ENCODE measurements at places on chromosomes 7 and 10.
A peak's percentile ranks its signal among the peaks of the same experiment; 100 is the strongest.

- DNase-seq = no peak
These were observed 286.0 kb upstream of the TMEM229A start for GRCh38 chr7:124318721-124319450.

DNA sequence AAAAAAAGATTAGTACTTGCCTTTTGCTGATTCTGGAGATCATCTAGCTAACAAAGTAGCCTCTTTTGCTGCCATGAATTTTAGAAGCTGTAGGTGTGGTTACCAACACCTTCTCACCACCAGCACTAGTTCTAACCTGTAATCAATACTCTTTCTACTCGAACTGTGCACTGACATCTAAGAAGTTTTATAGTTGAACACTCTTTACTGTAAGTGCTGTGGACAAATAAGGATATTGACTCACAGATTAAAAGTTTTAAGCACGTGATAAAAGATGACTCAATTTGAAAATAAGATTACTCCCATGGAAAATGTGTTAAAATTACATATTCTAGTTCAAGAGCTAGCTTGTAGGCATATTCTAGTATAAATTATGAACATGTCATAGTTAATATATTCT, 89.9 kb downstream of the REEP3 start:
- no peak for DNase-seq

DNA sequence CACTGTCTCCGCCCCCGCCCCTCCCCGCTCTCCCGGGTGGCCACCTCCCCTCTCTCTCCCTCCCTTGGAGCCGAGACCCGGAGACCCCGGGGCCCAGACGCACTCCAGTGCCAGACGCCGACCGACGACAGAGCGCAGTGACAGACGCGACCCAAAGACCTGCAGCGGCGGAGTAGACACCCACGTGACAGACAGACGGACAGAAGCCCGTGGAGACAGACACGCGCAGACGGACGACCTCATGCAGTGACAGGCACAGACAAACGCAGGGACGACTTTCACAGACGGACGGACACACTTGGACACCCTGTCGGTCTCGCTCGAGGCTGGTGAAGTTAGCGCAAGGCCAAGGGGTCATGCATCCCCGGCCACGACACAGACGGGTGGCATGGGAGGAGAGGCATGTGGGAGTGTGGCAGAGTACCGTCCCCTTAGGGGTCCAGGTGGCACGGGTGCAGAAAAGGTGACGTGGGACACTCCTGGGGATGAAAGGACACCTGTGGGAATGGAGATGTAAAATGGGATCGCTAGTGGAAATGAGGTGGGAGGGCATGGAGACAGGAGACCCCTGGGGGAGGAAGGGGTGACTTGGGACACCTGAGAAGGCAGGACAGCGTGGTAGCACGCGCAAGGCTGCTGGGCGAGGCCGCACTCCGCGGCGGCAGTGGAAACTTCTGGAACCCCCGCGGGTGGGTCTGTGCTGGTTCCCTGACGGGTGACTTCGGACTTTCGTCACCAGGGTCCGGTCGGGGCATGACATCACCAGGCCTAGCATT, 456 bp upstream of the ACHE start:
- DNase-seq = no peak

DNA sequence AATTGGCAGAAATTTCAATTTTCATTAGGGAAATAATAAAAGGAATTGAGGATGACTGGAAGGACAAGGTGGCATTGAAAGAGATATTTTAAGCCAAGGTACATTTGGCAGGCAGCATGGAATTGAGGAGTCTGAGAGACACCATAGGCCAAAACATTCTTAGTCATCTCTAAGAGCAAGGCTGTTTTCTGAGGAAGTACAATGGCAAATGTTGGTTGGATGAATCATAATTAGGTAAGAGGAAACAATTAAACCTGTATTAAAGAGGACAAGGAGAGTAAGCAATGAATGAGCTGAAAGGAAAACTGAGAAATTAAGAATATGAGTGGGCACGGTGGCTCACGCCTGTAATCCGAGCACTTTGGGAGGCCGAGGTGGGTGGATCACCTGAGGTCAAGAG, 86.3 kb downstream of the MRPL32 start:
- DNase-seq = no peak

GRCh38 chr7:66330961-66331360, 125.8 kb downstream of the TPST1 start:
- no peak for DNase-seq

GRCh38 chr10:75400163-75400770, 1.3 kb downstream of the ZNF503 start:
- no peak for DNase-seq

DNA sequence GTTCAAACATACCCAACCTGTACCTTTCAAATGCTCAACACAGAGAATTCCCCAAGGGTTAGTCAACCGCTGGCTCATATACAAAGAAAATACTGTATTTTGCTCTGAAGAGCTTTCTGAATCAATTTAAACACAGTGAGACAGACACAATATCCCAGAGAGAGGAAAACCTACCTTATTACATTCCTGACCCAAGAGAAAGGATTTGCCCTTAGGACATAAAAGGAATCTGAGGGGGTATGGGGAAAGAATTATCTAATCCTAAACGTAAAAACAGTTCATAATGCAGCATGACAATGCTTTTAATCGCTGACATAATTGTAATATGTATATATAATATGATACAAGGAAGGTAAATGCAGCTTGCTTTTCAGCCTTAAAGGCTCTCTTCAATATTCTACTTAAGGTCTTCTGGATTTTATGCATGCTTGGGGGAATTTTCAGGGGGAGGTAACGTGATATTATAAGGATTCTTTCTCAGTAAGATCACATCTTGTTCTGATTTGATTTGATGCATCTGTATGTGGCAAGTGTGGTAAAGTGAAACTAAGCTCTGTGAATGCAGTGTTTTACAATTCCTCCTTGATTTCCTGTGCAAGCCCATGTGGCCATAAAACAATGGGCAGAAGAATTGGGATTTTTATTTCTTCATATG, 240.5 kb downstream of the GLI3 start:
- no peak for DNase-seq

DNA sequence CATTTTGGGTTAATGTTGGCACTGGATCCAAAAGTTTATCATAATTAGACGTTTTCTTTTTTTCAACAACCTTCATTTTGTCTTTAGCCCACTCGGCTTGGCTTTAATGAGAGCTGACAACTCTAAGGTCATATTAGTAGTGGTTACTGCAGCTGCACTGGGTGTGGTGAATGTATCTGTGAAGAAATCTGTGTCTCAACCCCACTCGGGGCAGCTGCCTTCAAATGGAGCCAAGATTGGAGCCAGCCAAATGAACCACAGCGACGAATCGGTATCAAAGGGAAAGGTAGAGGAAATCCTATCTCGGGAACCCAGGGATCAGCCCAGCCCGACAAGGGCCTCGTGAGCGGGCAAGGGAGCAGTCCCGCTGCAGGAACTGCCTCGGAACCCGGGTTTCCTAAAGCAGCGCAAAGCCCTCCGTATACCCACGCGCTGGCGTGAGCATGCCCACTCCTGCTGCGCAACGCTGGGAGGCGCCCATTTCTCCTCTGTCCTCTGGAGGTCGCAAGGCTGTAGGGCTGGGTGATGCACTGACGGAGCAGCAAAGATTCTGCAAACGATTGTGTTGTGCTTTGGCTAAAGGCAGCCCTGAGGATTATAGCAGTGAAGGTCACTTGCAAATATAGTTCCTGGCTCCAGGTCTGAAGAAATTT, 98.7 kb upstream of the MBL2 start:
- DNase-seq = no peak

DNA sequence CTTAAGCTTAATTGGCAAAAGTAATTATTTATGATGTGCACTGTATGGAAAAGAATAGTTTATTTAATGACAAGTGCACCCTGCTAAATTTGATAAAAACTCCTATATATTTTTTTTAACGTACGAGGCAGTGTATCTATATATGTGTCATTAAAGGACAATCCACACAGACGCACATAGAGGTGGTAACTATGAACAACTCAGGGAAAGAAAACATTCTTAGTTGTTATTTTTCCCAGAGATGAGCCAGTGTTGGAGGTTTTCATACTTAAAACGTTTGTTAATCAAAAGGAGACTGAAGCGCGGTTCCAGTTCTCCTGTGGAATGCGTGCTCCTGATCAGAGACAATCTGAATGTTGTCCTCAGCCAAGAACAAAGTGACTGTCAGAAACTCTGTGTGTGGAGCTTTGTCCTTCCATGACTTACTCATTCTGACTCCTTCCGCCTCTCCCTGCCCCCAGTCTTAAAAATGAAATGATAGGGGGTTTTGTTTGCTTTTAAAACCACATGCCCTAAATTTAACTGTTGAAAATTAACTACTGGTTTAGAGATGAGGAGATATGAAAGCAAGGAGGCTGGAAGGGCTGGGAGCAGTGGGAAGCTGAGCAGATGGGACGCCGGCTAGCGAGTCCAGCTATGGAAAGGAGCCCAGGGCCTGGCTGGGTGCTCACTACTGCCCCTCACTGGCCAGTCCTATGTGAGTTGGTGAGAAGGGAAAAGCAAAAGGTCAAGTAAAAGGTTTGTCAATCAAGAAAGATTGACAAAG, 99.6 kb downstream of the SVIL start:
- DNase-seq = no peak

DNA sequence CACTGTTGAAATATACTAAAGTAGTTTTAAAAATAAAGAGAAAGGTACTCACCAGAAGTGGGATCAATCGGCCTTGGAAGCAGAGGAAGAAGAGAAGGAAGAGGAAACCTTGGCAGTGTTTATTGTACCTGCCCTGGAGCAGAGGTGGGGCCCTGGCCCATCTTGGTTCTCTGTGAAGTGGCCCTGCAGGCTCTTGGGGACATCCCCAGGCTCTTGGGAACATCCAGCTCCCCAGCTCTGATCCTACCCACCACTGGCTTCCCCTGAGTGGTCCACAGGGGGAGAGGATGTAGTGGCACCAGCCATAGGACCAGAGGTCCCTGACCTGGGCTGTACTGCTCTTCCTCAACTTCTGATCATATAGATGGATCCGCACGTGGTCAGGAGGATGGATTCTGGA, 22.3 kb upstream of the RET start:
- no peak for DNase-seq

DNA sequence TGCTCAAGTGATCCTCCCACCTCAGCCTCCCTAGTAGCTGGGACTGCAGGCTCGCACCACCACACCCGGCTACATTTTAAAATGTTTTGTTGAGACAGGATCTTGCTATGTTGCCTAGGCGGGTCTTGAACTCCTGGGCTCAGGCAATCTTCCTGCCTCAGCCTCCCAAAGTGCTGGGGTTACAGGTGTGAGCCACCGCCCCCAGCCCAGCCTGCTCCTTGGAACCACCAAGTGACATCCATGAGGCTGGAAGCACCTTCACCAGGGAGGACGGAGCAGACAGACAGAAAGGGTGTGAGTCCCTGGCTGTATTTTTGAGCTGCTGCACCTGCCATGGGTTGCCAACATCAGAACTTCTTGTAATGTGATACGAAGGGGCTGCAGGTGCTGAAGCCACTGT, 62.3 kb upstream of the UBE3C start:
- DNase-seq = peak; percentile 43

GRCh38 chr10:79287973-79288723, 59.1 kb upstream of the PPIF start:
- no peak for DNase-seq

GRCh38 chr7:85324145-85324799, 137.4 kb upstream of the SEMA3D start:
- no peak for DNase-seq

GRCh38 chr10:36096576-36096975, 454.5 kb upstream of the FZD8 start:
- DNase-seq = no peak

GRCh38 chr7:27399791-27400567, 157.4 kb downstream of the EVX1 start:
- DNase-seq = no peak

GRCh38 chr10:87640043-87640442, 19.6 kb upstream of the PAPSS2 start:
- DNase-seq = no peak

DNA sequence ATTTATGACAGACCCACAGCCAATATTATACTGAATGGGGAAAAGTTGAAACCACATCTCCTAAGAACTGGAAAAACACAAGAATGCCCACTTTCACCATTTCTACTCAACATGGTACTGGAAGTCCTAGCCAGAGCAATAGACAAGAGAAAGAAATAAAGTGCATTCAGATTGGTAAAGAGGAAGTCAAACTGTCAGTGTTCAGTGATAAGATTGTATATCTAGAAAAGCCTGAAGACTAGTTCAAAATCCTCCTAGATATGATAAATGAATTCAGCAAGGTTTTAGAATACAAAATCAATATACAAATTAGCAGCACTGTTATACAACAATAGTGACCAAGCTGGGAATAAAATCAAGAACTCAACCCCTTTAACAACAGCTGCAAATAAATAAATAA, 6.9 kb upstream of the ZNF138 start:
- no peak for DNase-seq

DNA sequence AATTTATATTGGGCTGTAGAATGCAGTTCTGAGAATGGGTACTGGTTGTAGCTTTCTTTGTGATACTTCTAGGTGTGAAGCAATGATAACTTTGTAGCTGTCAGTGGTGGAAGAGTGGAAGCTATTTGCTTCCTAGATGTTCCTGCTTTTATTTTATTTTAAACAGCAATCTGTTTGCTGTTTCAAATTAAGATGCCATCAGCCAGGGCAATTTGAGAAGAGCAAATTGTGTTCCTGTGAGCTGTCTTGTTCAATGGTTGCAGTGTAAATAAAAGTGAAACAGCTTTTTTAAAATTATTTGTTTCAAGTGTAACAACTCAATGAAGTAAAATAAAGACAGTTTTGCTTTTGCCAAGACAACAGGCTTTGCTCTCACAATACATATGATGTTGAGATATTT, 150.8 kb upstream of the TMEM229A start:
- no peak for DNase-seq

DNA sequence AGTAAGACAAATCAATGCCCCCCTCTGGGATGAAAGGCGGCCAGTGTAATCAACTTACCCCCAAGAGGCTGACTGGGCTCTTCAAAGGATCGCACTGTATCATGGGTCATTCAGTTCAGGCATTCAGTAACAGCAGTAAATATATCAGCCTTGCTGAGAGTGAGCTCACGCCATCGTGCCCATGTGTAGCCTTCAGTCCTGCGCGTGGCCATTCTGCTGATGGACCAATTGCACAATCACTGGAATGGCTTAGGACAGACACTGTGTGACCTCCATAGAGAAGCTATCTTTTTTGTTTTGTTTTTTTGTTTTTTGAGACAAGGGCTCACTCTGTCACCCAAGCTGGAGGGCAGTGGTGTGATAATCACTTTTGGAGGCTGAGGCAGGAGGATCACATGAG, 9.1 kb upstream of the PRKRIP1 start:
- DNase-seq = no peak

All from activated naive CD4-positive, alpha-beta T cell treated with anti-CD3 and anti-CD28 coated beads, Interleukin-2, amount 50 U/mL, for 72 hours (primary cell).